ENCODE measurements at places on chromosomes 3 and 15. TPM values are rescaled to one million over a fixed set of nuclear protein-coding genes. Genes with fewer than 3 reads are reported as not detected.

IRAK2 gene
- 8.7 TPM for total RNA-seq

TAGLN3 gene
- total RNA-seq, result 12.8 TPM

TMEM212 gene
- not detected for total RNA-seq

PPP4R2 gene
- 71.0 TPM for total RNA-seq

ZXDC gene
- total RNA-seq, result 28.9 TPM

IFT80 gene
- total RNA-seq, result 11.0 TPM

INSYN1 gene
- 4.1 TPM for total RNA-seq

SERINC4 gene
- not detected for total RNA-seq

CNBP gene
- 493 TPM for total RNA-seq

CACNA2D3 gene
- 0.84 TPM for total RNA-seq

DUOXA2 gene
- total RNA-seq, result 0.17 TPM

ADGRG7 gene
- not detected for total RNA-seq

ZNF860 gene
- 0.35 TPM for total RNA-seq

GHSR gene
- total RNA-seq, result 0.35 TPM

NR1I2 gene
- total RNA-seq, result 0.14 TPM

PRSS50 gene
- total RNA-seq, result 0.30 TPM

GABRB3 gene
- total RNA-seq, result 1.7 TPM

TP63 gene
- 0.61 TPM for total RNA-seq

HACL1 gene
- total RNA-seq, result 13.6 TPM

STXBP5L gene
- 4.3 TPM for total RNA-seq

ITIH4 gene
- 33.0 TPM for total RNA-seq

ACP3 gene
- total RNA-seq, result 10.7 TPM

TMEM43 gene
- 58.0 TPM for total RNA-seq

CCR8 gene
- total RNA-seq, result not detected

P3H2 gene
- 175 TPM for total RNA-seq

SLC35G2 gene
- total RNA-seq, result 15.4 TPM

NANOGP8 gene
- total RNA-seq, result 1.1 TPM

ALG1L2 gene
- not detected for total RNA-seq

C3orf22 gene
- total RNA-seq, result not detected

ZMAT3 gene
- 13.4 TPM for total RNA-seq

TLNRD1 gene
- total RNA-seq, result 22.2 TPM

ATP13A4 gene
- total RNA-seq, result 0.14 TPM

LSAMP gene
- 14.9 TPM for total RNA-seq

ZPLD1 gene
- total RNA-seq, result not detected

ARHGEF3 gene
- 77.9 TPM for total RNA-seq

Data from adrenal gland (tissue), 19 donors.